ENCODE measurements at places on chromosomes 5 and 9.

DNA sequence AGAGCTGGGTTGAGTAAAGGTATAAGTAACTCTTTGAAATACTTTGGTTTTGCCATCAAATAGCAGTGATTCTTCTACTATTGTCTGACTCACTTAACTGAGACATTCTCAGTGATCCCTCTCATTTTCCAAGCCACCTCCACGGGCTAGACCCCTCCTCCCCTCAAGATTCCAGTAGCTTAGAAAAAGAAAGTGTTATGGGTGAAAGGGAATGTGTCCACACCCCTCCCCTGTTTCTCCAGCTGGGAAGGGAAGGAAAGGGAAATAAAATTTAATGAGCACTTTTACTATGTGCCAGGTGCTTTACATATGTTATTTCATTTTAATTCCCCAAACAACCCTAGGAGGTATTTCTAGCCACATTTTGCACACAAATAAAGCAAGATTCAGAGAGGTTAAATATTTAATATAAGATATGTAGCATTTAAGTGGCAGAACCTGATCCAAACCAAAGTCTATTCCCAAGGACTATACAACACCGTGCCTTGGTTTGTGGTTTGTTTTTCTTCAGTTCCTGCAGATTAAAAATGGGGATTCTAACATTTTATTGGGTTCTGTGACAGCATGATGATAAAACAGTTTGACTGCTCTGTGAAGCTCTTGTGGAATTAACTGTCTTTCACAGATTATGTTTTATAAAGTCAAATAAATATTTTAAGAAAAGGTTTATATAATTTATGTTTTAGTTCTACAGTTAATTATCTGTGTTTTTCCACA is 135.9 kb downstream of the ZSWIM6 start:
- DNase-seq, result no peak

DNA sequence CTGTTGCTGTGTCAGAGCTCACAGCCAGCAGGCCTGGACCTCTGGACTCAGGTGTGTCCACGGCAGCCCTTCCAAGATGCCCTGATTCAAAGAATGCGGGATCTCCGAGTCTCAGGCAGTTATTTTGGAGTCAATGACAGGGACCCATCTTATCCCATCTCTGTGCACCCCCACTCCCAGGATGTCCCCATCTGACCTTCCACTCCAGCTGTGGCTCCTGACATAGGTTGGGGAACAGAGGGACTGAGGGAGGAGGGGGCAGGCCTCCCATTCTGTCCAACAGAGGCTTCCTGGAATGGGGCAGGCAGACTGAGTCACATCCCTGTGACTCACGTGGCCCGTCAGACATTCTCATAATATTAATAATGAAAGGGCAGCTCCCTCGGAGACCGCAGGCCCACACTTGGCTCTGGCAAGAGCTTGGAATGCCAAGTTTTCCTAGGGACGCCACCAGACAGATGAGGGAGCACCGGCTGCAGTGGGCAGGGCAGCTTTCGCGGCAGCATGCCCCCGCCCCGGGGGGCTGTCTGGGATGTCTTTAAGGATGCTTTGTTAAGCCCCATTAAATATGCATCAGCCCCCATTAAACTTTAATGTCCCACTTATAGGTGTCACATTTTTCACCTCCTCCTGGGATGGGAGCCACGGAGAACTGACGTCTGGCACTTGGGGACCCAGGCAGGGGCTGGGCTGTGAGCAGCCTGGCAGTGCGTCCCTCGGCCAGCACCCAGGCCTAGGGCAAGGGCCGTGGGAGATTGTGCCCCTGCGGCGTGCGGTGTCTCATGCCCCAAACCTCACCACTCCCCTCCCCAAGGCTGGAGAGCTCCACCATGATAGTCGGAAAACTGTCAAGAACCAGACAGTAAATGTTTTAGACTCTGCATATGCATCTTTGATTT is 23.6 kb upstream of the FIBCD1 start:
- DNase-seq, result no peak

DNA sequence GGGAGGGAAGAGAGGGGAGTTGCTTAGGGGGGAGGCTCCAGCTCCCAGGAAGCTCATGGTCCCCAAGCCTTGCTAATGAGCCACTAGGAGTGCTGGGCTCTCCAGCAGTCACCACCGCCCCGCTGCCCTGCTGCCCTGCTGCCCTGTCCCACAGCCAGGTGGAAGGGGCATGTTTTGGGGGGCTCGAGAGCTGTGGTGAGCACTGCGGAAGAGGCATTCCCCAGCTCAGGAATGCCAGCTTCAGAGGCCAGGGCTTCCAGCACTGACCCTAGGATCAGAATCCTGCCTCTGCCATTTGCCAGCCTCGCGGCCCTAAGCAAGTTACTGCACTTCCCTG is 16.9 kb downstream of the SLC6A7 start:
- no peak for DNase-seq

GRCh38 chr5:13350767-13351166 is 593.7 kb downstream of the DNAH5 start:
- no peak for DNase-seq

GRCh38 chr9:132546148-132547051 is 36.0 kb upstream of the BARHL1 start:
- no peak for DNase-seq

GRCh38 chr5:178546675-178547033 is 43.5 kb downstream of the COL23A1 start:
- no peak for DNase-seq

- no peak for DNase-seq
Measured at GRCh38 chr9:109865521-109865920, 85.5 kb downstream of the PALM2AKAP2 start.

DNA sequence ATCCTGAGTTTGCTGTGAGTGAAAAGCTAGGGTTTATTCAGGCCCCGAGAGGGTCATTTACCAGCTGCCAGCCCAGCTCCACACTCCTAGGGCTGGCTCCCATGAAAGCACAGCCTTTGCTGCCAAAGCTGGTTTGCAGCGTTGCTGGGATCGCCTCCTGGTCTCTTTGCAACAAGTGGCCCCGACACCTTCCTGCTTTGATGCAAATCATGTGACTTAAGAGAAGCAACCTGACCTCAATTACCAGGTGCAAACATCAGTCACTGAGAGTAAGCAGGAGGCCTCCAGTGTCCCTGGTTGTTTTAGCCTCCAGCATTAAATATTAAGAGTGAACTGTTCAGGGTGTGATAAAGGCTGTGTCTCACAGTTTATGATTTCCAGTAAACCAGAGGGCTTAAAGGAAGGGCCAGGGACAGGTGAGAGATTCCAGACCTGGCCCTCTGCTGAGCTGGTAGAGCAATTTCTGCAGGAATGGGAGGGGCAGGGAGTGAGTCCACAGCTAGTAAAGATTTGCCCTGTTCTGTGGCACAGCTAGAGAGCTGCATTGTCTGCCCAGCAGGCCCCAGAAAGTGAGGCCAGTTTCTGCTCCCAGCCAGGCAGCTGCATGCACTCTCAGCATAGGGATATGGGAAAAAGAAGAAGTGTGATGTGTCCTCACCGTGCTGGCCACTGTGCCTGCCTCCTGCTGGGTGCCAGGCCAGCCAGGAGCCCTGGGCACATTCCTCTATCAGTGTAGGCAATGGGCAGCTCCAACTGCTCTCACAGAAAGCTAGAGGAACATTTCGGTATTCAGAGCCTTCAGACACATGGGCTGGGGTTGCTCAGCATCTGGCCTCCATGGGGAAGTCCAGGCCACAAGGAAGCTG is 58.0 kb downstream of the SLC22A5 start:
- no peak for DNase-seq
